NCI-H1092 (cell line): ENCODE measurements at places on chromosomes 6 and 20.

- DNase-seq, result no peak
These were observed 399.3 kb downstream of the KHDRBS2 start for GRCh38 chr6:61886608-61887259.

DNA sequence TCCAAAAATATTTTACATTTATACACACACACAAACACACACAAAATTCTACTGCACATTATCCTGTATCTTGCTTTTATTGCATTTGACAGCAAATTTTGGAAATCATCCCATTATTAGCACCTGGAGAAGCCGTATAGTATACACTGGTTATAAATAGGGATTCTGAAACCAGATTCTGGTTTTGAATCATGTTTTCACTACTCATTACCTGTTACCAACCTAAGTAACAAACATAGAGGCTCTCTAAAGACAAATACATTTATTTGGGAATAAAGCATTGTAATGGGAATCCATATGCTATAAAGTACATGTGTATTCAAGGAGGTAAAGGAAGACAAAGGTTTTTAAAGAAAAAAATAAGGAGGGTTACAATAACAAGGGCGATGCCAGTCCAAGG is 106.8 kb downstream of the OR2B2 start:
- DNase-seq, result no peak

GRCh38 chr20:18742841-18743240 is 70.7 kb upstream of the SCP2D1 start:
- DNase-seq, result no peak

- no peak for DNase-seq
These were observed 1.7 kb downstream of the TRERF1 start for GRCh38 chr6:42449917-42450476.

GRCh38 chr6:164612751-164613150 is 696.7 kb downstream of the C6orf118 start:
- no peak for DNase-seq

DNA sequence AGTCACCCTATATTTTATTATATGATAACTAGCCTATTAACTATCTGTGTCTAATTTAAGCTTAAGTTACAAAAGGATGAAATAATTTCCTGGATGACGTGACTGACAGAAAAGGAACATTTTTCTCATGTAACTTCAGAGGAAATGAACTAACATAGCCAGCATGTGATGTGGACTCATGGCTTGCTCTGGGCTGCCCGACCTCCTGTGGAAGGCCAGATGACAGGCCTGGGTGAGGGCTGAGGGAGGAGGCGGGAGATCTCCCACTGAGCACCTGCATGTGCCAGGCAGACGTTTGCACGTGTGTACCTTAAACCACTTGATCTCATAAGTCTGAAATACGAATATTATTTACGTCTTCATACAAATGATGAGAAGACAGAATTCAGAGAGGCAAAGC is 321.1 kb downstream of the SYNE1 start:
- no peak for DNase-seq
